ENCODE measurements at places on chromosomes 13 and 19.
A peak's percentile ranks its signal among the peaks of the same experiment; 100 is the strongest.

- no peak for DNase-seq
These were observed 358.3 kb downstream of the KLF5 start for GRCh38 chr13:73417012-73417615.

DNA sequence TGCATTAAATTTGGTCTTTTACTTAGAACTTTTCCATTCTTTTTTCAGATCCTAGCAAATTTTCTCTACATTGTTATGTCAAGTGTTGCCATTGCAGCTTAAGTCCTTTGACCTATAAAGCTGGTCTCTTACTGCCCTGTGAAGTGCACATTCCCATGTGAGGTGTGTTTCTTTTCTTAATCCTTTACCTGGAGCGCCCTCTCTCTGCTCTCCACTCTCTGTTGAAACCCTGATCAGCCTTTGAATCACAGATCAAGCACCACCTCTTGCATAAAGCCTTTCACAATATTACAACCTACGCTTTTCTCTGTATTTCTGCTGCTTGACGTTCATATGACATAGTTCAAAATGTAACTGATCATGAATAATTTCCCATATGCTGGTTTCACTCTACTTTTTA lies 84.8 kb downstream of the PCDH17 start:
- DNase-seq, result no peak

DNA sequence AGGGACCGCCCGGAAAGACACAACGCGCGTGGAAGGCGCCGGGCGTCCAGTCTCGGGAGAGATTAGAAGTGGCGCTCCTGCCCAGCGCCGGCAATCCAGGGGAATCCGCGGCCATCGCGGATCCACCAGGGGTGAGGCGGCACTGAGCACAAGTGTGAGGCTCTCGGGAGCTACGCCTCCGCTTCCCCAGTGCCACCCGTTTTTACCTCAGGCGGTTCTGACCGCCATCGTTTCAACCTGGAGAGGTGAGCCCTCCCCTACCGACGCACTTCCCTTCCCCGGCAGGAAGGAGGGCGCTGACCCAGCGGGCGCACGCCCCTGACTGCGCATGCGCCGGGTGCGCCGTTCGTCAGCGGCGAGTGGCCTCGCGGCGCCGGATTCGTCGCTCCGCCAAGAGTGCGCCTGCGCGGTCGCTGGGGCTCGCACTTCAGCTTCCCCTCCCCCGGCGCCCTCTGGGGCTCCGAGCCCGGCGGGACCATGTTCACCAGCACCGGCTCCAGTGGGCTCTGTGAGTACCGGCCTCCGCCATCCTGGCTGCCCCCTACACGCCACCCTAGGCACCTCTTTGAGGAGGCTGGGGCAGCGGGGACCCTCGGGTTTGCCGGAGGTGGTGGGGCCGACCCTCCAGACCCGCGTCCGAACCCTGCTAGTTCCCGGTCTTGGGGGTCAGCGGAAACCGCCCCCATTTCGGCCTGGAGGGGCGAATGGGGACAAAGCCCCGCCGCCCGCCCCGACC lies at the start of gene UBAC2:
Gene UBAC2, plus strand, starts transcription at position 423 of the 736 bp plus-strand sequence. Its CDS starts 55 bp downstream, at position 478.
- peak; percentile 98 for DNase-seq

- DNase-seq, result no peak
These were observed 11.7 kb downstream of the PLIN4 start for GRCh38 chr19:4506449-4507149.

GRCh38 chr13:23632048-23632582 lies 61.9 kb downstream of the TNFRSF19 start:
- no peak for DNase-seq

DNA sequence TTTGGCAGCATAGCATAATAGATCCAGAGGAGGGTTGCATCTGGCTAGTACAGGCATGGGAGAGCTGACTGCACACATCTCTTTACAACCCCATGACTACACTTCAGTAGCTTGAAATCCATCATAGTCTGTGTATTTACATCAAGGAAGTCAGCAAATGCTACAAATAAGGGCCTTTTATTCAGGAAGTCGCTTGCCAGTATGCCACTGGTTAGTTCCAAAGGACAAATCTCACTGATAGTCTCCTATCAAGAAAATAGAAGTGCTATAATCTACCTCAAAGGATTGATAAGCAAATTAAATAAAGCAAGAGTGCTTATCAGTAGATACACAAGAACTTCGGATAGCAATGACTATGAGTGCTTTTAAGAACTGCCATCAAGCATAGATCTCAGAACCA lies 112.7 kb downstream of the KLF12 start:
- no peak for DNase-seq

DNA sequence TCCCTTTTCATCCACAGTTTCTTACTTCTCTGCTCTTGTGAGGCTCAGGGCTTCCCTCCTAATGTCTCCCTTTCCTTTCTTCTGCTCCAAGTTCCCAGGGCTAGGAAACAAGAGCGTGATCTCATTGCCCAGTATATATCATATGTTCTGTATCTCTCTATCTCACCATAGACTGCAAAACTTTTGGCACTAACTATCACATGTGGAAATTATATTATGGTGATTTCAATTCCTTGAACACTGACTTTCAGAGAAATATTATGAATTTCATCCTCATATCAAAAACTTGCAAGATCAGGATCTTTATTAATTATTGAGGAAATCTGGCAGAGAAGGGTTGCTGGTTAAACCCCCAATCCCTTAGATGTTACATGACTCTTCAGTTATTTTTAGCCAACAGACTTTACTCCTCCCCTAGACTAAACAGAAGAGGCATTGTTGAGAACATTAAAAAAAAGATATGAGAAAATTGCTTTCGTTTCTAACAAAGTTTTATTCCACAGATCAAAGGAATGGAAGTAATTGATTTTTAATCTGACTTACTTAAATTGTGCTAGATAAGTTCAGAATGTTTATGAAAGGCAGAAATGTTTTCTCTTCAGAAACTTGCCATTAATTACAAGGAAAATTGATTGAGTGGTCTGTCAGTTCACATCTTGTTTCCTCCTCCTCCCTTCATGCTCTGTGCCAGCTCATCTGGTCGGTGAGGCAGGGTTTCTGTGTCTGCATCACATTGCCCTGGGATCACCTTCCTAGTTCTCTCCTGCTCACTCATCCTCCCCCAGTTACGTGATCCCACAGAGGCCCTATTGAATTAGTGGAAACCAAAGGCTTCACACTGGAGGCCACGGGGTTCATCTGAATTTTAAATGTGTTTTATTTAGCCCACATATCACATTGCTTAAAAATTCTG lies 378.5 kb downstream of the LMO7 start:
- no peak for DNase-seq

- DNase-seq, result no peak
These were observed 69.8 kb downstream of the LRCH1 start for GRCh38 chr13:46622630-46623256.

DNA sequence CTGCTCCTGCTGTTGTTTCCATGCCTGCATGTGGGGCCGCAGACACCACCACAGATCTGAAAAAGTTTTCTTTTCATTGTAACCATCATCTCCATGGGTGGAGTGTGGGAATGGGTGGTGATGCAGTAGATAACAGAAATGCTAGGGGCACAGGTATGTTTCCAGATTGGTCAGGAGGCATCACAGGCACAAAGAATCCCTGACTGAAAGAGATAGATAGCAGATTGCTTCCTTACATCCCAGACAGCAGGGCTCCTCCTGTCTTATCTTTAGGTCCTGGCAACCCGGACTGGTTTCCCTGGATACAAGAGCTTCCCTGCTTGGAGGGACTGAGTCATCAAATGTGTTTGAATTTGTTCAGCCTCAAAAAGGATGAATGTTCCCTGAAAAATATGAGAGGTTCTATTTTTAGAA lies 1937.6 kb downstream of the PCDH9 start:
- no peak for DNase-seq

DNA sequence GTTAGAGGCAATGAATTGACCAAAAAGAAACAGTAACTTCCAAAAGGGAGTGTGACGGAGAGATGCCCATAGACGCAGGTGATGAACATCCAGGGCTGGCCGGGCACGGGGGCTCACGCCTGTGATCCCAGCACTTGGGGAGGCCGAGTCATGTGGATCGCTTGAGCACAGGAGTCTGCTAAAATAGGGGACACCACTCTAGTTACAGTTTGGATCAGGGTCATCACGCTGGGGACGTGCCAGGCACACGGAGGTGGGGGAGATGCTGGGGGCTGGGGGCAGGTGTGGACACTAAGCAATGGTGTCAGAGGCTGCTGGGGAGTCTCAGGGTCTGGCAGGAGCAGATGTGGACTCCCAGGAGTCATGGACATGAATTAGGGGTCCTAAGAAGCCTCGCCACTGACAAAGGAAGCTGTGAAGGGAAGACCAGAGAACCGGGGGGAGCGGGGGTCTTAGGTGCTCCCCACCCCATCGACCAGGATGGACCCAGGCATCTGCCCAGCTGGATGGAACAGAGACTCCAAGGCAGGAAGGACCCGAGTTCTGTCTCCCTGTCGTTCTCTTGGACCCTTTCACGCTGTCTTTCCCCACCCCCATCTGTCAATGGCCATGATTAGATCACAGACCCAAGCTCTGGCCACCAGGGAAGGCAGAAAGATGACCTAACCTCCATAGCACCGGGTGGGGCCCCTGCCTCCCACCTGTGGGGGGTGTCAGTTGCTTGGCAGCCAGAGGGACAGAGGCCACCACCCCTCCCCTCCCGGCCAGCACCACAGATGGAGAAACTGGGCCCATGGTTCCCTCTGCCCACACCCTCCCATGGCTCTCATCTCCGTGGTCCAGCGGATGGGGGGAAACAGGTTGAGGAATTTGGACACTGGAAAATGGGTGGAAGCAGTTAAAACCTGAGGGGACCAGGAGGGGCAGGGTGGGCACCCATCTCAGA lies 19.6 kb downstream of the CCDC8 start:
- DNase-seq, result no peak

DNA sequence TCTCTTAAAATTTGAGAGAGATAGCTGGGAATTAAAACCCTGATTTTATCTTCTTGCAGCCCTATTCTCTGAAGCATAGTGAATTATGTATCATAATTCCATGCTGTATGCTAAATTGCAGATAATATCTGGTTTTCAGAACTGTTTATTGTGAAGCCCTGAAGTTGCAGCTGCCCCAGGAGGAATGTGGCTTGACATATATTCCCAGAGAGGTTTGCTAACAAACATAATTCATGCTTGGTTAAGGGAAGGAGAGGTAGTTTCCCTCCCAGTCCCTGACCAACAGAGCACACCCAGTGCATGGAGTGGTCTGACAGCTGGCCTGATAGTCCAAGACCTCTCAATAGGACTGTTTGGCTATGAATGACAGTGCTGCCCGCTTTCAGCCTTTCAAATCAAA lies 500.6 kb upstream of the MIR17HG start:
- DNase-seq, result no peak

- no peak for DNase-seq
These were observed 1.1 kb downstream of the SLITRK1 start for GRCh38 chr13:83881140-83881684.

DNA sequence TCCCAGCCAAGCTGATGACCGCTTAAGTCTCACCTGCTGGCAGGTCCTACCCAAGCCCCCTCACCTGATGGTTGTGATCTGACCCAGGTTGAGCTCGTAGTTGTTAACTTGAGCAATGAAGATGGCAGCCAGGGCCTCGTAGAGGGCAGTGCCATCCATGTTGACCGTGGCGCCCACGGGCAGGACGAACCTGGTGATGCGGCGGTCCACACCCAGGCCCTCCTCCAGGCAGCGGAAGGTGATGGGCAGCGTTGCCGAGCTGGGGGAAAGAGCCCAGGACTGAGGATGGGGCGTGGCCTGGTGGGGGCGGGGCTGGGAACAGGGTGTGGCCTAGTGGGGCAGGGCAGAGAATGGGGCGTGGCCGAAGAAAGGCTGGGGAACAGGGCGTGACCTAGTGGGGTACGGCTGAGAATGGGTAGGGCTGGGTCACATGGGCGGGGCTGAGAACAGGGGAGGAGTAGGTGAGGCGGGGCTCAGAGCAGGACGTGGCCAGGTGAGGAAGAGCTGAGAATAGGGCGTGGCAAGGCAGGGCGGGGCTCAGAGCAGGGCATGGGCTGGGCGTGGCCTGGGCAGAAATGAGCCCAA lies 12.9 kb downstream of the OR7C2 start:
- no peak for DNase-seq

GRCh38 chr19:39078436-39079200 lies 5.5 kb upstream of the ACP7 start:
- DNase-seq, result no peak

DNA sequence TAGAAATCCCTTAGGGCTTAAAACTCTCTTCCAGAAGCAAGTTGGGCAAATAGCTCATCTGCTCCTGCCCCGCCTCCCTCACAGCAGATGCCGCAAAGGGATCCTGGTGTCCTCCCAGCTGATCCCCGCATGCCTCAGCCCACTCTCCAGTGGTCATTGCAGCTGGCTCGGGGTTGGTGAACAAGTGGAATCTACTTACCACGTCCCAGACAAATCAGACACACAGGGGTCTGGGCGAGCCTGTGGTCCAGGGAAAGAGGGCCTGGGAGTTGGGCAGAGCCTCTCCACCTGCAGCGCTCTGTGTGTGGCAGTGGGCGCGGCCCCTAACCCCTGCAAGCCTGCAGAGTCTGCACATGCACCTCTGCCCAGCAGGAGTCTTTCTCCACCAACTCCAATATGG lies 10.8 kb upstream of the C19orf33 start:
- no peak for DNase-seq

GRCh38 chr13:109785141-109785891 lies 1.1 kb downstream of the IRS2 start:
- peak; percentile 50 for DNase-seq

GRCh38 chr13:99057310-99057975 lies 79.6 kb upstream of the DOCK9 start:
- no peak for DNase-seq

DNA sequence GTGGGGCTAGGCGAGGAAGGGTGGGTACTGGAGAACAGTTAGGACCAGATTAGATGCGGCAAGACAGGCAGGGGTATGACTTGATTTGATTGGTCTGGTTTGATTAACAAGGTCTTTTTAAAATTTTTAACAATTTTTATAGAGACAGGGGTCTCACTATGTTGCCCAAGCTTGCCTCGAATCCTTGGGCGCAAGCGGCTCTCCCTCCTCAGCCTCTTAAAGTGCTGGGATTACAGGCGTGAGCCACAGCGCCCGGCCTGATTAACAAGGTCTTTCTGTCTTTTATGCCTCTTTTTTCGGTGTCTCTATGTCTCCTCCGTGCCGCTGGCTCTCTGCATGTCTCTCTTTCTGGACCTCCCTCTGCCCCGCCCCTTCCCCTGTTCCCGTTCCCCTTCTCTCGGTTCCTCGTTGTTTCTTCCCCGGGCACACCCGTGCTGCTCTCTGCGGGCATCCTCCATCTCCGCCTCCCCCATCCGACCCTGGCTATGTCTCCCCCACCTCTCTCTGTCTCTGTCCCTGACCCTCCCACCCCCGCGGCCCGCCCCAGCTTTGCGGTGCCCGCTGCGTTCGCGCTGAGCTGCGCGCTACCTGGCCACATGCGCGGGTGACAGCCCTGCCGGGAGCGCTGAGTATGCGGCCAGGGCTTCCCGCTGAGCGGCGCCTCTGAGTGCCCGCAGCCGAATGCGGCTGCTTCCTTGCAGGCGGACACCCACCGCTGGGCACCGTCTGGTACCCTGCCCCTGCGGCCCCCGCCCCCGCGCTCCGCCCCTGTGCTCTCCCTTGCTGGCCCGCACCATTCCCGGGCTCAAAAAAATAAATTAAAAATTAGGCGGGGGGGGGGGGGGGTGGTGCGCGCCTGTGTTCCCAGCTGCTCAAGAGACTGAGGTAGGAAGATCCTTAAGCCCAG lies 8.1 kb upstream of the SDHAF1 start:
- peak; percentile 47 for DNase-seq

GRCh38 chr13:55948175-55948574 lies 1192.5 kb upstream of the PRR20A start:
- no peak for DNase-seq

GRCh38 chr13:100304229-100304628 lies 215.3 kb downstream of the PCCA start:
- DNase-seq, result no peak

Measured in naive B cell (primary cell).